ENCODE measurements at places on chromosomes 5 and 9.
A peak's percentile ranks its signal among the peaks of the same experiment; 100 is the strongest.

GRCh38 chr9:127451858-127452656 lies 747 bp downstream of the LRSAM1 start:
- no peak for DNase-seq

- no peak for DNase-seq
These were observed 63.2 kb upstream of the CTXN3 start for GRCh38 chr5:127585661-127586060.

- DNase-seq = no peak
These were observed 17.6 kb downstream of the RAPGEF1 start for GRCh38 chr9:131722255-131722654.

DNA sequence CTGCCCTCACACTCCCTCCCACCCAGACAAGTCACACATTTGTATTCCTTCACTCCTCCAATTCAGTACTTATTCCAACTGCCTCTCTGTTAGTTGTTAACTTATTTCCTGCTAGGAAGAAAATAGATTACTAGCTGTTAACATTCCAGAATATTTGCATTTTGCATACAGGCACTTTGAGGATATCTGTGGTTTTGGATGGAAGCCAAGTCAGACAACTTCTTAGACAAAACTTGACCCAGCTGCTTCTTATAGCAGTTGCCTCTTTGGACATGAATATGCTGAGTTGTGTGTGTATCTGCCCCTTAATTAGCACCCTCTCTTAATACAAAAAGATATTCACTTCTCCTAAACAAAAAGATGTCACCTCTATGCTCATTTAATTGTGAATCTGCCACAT lies 1280.6 kb upstream of the ACO1 start:
- no peak for DNase-seq

DNA sequence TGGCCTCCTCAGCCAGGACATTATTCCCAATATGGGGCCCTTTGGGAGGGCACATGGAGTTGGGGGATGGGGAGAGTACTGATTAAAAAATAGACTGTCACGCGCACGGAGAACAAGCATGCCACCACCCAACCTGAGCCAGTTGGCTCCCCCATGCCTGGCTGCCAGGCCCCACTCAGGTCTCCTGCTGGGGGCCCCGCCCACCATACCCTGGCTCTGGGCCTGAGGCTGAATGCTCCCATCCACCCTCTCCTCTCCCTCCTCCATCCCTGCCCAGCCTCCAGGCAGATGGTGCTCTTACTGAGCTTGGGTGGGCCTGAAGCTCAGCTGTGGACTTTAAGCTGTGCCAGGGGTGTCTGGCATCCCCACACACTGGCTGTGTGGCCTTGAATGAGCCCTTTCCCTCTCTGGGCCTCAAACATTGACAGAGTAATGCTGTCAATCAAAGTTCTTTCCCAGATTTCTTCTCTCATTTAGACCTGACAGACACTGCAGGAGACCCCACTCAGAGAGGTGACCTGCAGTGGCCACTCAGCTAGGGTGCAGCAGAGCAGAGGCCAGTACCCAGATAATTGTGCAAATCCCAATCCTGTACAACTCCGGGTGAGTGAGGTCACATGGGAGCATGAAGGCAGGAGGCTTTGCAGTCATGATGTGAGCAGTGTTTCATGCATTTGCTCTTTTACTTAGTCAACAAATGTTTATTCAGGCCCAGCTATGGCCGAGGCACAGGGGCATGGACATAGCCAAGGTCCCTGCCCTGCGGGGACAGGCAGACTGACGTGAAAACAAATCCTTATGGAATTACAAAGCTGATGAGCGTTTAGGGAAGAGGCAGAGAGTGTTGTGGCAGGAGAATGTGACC lies 9.8 kb upstream of the SYNPO start:
- DNase-seq = no peak

DNA sequence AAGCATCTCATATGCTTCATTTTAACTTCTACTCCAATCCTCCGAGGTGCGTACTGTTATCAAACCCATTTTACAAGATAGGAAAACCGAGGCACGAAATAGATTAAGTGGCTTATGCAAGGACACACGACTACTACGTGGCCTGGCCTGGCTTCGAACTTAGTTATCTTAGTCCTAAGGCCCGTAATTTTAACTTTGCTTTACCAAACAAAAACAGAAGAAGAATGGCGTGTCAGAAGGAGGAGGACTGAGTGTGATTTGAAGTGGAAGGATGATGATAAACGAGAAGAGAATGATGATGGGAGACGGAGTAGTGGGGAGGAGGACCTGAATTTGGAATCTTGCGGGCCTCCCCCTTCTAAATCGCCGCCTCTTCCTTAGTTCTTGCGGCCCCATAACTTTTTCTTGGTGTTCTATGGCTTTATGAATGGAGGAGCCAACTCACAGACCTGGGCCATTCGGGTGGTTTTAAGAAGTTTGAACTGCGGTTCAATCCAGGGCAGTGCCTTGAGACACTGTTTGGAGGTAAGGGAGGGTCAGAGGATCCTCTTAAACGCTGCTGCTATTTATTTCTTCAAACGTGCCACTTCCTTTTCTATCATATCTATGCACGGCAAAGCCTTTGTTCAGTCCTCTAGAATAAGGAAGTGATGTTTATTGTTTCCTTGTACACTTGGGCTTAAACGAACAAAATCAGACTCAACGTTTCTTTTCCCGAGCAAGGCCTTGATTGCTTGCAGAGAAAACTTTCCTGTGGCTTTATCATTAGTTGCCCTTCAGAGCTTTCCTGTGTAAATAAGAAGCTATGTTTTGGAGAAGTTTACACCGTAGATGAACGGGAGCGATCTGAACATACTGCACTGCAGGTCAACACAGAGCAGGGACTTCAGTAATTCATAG lies 795 bp downstream of the CNOT8 start:
- peak; percentile 88 for DNase-seq

- DNase-seq = no peak
These were observed 551.5 kb upstream of the TLE4 start for GRCh38 chr9:79020276-79020675.

DNA sequence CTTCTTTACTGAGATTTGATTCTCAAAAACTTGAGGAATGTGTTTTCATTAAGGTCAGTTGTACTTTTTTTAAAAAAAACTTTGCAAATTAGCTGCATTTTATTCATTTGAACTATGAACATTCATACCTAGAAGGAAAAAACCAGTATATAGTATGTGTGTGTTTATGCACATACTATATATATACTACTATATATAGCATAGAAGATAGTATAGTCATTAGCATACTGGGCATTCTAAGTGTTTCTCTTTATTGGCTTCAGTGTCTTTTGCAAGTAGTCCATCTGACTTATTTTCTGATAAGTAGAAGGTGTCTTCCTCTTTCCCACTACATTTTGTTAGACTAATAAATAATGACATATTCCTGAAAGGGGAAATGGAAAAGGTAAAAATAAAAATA lies 33.0 kb downstream of the ELOVL7 start:
- no peak for DNase-seq

- DNase-seq = no peak
These were observed 325.6 kb downstream of the BNC2 start for GRCh38 chr9:16544842-16545241.

DNA sequence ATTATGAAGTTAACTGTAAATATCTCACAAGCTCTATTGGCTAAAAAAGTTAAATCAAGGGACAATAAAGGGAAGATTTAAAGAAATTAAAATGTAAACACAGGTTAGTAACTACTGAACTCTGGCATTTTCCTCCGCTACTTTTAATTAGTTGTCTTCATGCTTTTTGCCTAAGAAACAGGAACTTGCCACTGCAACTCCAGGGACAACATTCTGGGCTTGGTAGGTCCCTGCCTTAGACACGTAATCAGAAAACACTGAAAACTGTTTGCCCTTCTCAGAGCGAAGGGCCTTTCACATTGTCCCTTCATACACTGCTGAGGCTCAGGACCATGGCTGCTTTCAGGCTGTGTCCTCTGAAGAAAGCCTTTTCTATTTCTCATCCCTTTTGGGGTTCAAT lies 118.7 kb downstream of the CCDC192 start:
- DNase-seq = no peak

DNA sequence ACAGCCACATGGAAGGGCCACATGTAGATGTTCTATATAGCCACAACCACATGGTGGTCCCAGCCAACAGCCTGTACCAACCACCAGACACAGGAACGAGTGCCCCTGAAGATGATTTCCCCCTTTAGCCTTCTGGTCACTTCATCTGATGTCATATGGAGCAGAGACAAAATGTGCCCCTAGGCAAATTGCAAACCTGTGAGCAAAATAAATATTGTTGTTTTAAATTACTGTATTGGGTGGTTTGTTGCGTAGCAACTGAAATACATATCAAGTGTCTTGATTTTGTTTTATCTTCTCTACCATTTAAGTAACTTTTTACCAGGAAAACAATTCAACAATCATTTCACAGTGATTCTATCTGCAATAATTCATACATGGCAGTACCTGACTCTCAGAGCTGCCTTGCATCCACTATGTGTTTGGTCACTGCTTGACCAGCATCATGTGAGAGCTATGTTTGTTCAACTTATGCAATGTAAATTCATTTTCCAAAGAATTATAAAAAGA lies 142.5 kb upstream of the VLDLR start:
- no peak for DNase-seq

DNA sequence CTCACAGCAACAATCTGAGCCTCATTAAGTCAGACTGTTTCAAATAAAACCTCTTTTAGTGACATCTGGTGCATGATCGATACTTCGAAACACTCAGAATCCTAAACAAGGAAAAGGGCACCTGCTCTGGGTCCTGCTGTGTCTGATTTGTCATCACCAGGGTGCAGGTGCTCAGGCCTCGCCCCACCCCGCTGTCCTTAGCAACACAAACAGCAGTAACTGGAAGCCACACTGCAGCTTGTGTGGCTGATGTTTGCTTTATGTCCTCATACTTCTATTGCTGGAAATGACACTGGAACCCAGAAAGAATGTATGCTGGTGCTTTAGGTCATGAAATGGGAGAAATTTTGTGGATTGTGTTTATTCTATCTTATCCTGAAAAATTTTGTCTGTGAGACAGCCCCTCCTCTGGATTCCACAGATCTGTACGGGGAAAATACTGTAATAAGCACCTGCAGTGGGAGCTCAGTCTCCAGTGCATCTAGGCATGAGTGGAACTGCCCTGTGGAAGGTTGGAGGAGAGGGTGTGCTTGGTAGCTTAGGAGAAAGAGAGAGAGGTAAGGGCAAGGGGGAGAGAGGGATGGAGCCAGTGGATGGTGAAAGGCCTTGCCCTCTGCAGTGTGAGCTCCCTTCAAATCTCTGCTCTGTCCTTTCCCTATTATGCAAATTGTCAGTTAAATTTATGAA lies 284.2 kb downstream of the SMARCA2 start:
- DNase-seq = no peak

DNA sequence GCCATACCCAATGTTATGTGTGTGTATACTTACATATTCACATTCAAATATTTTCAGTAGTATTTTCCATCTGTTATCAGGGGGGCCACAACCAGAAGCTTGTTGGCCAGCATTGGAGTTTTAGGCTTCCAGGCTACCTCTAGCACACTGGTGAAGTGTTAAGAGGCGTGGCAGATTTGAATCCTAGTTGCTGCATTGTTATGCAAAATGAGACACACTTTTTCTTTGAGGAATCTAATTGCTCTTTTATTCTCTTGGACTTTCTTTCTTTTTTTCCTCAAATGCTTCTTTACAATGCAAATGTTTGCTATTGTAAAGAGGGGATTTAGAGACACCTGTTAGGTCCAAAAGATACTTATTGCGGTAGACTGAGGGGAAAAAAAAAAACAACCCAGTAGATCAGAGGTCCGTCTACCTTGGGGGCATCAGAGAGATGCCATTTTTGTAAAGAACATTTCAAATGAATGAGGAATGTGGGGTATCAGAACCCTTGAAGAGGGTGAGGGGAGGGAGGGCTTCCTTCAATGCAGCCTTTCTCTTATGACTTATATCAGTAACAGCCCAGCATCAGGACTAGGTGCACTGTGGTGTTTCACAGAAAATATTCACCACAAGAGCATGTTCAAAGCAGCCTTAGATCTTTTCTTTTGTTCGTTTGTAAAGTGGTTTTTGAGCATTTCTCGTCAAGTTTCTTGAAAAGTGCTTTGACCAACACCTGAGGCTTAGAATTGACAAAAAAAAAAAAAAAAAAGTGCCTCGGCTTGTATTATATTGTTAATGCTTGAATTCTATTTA lies 3.8 kb downstream of the SMARCA2 start:
- no peak for DNase-seq

DNA sequence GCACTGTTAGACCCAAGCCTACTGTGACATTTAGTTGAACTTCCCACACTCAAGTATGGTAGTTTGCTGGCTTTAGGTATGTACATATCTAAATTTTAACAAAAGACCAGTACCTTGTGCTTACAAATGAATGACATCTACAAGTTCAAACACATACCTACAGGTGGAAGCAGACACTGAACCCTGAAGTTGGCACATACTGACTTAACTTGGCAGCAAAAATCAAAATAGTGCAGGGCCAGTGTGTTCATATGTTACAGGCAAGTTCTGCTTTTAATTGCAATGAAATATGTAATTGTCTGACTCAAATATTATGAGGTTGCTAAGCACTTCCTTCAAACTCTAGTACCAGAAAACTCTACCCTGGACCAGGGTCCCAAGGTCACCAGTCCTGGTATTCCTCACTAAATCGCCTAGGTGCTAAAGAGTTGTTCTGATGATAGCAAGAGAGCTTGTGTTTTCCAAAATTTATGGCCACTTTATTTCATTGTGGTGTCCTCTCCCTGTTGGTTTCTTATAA lies 77.4 kb downstream of the MEGF10 start:
- no peak for DNase-seq

Measured in SIG-M5 (cell line).